ENCODE measurements at places on chromosomes 5 and 9.

- DNase-seq = no peak
Observed at GRCh38 chr5:95841914-95842812, 19.6 kb upstream of the GLRX start.

DNA sequence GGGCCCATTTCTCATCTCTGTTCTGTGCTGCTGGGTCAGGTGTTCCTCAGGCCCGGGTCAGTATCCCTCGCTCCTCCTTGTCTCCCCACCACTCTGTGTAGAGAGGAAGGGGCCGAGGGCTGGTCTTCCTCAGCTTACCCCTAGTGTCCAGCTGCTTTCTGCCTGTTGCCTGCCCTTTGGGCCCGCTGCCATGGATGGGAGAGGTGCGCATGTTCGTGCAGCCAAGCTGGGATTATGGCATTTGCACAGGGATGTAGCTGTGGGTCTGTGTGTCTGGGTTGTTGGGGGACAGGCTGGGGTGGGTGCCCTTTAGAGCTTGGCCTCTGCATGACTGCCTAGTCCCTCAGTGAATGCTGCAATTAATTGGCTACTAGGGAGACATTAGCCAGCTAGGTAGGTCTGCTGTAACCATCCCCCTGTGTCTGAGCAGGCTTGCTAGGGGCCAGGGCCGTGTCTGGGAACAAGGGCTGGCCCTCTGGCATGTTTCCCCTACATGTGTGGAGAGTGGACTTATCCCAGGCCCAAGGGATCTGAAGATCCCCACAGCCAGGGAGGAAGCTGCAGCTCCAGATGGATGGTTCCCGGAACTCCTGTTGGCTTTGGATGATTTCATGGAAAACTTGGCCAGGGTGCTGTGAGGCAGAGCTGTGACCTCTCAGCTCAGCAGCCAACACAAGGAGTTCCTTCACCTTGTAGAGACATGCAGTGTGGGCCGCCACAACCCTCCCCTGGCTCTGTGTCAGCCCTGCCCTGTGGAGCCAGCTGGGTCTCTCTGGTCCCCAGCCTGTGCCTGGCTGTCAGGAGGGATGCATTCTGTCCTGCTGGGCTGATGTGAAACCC, 161.9 kb downstream of the MACROH2A1 start:
- no peak for DNase-seq

GRCh38 chr9:93725382-93725781, 149.0 kb downstream of the PHF2 start:
- DNase-seq = no peak

DNA sequence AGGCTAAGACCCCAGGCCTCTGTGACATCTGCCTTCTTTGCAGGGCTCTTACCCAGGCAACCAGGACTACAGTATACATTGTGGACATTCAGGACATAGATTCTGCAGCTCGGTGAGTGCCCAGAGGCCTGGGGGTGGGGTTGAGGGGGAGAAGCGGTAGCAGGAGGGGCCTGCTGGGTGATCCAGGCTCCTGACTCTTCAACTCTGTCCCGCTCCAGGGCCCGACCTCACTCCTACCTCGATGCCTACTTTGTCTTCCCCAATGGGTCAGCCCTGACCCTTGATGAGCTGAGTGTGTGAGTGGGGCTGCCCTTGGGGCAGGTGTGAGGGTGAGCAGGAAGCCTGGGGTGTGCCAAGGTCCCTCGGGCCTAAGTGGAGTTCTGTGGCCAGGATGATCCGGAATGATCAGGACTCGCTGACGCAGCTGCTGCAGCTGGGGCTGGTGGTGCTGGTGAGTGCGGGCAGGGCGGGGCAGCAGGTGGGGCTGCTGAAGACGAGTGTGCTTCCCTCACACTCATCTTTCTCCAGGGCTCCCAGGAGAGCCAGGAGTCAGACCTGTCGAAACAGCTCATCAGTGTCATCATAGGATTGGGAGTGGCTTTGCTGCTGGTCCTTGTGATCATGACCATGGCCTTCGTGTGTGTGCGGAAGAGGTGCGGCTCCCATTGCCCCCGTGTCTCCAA, 19.8 kb downstream of the GPRIN1 start:
- DNase-seq = no peak

- no peak for DNase-seq
Observed at GRCh38 chr9:105392531-105392930, 55.3 kb upstream of the FSD1L start.

- DNase-seq = no peak
Observed at GRCh38 chr9:72533322-72533721, 11.9 kb downstream of the TMC1 start.

- no peak for DNase-seq
Observed at GRCh38 chr9:6024035-6024554, 8.7 kb upstream of the RANBP6 start.

GRCh38 chr5:151020304-151021110, at the start of gene GPX3:
Gene GPX3, plus strand, starts transcription at chr5:151020591. Its CDS starts 64 bp downstream, at chr5:151020655.
- DNase-seq = no peak

- DNase-seq = no peak
Observed at GRCh38 chr5:115431116-115431515, 113.5 kb downstream of the FEM1C start.

DNA sequence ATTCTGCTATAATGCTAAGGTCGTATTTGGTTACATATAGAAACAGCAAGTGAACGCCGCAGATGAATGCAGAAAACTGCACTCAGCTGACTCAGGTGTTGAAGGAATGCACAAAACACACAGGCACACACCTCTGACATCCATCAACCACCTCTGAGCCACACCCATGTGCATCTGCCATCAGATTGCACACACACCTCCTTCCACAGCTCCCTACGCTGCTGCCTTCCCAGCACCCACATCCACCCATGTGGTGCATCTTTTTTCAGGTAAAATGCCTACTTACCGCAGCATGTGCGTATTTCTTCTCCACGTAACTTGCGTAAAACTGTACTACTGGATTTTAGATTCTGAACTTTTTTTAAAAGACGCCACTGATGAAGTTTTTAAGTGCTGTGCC, 7.1 kb downstream of the STK10 start:
- no peak for DNase-seq

DNA sequence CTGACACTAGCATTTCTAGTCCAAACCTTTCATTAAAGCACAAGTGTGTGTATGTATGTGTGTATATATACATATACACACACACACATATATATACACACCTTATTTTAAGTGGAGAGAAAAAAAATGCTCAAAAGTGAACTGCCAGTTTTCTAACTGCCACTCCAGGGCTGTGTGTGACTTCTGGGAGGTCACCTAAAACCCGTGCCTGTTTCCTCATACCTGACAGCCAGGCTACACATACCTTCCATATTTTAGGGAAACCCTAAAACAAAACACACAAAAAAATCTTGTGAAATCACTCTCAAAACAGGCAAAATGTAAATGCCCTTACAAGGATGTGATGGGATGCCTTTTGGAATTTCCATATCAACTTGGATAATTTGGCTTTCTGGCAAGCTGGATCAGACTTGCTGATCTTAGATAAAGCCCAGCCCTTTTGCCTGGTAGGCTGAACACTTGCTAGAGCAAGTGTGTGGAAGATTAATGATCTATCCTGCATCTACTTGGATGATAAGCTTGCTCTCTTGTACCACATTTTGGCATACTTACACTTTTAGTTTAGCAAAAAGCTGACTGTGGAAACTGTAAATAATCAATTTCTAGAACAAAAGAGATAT, 127.8 kb downstream of the GNAQ start:
- no peak for DNase-seq

- peak; percentile 81 for DNase-seq
Observed at GRCh38 chr5:15499528-15500324, at the start of gene FBXL7. Gene FBXL7, plus strand, starts transcription at chr5:15500180.

DNA sequence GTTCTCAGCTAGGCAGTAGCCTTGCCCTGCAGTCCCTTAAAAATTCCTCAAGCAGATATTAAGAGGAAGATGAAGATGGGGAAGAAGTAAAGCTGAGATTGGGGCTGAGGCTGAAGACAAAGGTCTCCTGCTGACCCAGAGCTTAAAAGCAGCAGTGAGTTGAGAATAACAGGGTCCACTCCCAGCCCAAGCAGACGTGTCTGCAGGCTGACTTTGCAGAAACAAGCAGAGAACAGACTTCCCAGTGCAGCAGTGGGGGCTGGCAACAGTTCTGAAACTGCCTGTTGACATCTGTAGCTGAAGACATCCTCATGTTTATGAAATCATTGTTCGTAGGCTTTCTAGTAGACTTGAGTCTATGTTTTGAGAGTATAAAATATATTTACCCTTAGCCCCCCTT, 1.1 kb downstream of the CTXN3 start:
- DNase-seq = no peak

- DNase-seq = no peak
Observed at GRCh38 chr9:110821064-110821463, 152.5 kb downstream of the MUSK start.

GRCh38 chr5:174571662-174572397, 152.6 kb upstream of the MSX2 start:
- peak; percentile 90 for DNase-seq

DNA sequence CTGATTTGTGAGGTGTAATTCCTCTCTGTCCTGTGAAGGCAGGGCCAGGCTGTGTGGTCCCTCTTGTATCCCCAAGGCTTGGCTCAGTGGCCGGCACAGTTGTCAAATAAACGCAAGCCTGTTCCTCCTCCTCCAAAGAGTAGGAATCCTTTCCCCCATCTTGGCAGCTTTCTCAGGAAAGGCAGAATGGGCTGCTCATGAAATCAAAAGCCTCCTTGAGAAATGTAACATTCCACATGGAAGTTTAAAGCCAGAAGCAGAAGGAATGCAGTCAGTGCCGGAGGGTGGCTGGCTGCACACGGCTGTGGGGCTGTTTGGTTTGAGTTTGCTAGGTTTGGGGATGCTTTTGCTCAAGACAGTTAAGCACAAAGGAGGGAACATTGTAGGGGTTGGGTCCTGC, 34.5 kb upstream of the MED10 start:
- no peak for DNase-seq

DNA sequence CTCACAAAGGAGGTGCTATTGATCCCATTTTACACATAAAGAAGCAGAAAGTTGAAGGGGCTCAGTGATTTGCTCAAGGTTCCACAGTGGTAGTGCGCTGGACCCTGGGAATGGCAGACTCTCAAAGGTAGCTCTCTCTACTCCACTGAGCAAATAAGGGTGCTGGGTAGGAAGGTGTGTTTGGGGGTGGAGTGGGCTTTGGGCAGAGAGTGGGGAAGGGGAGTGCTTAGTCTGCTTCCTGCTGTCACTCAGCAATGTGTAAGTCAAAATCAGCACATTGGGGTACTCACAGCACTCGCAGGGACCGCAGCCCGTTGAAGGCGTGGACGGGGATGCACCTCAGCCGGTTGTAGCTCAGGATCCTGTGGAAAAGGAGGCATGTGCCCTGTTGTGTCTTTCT, 142.8 kb upstream of the PANK3 start:
- no peak for DNase-seq

DNA sequence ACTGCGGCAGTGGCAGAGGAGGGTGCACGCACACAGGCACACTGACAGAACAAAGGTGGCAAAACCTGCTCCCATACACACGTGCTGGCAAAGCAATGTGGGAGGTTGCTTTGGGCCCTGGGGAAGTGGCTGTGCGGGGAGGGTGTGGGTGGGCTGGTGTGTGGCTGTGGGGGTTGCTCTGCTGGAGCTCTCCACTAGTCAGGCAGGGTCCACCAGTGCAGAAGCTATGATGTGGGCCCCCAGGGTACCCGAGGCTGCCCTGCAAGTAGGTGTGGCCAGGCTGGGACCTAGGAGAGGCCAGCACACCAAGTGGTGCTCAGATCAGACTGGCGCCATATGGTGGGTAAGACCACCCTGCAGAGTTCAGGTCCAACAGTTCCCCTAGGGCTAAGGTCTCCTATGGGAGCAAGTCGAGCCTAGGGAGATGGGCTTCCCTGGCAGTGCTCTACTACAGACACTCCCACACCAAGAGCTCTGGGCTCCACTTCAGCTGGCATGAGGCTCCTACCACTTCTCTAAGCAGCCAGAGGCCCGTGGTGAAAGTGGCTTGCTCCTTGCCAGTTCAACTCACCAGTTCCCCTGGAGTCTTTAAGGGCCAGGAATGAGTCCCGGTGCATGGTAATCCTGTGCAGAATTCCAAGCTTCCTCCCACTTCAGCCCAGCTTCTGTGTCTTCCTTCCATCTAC, 46.2 kb upstream of the IFNE start:
- DNase-seq = no peak

- no peak for DNase-seq
Observed at GRCh38 chr9:110414471-110414870, 76.8 kb upstream of the TXNDC8 start.

DNA sequence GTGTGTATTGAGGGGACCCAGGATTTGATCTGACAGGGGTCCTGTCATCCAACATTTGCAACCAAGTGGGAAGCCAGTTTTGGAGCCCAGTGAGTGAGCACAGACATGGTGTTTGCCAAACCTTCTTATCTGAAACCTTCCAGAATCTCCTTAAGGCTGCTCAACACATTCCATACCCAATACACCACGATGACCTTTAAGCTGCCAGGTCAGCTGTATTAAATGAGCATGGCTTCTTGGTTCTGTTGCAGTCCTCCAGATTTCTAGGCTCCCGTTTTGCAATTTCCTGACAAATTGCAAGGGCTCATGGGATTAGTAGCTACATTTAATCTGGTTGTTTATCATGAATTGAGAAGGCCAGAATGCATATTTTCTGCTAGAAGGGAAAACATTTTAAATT, 124.2 kb upstream of the ATP10B start:
- DNase-seq = no peak

DNA sequence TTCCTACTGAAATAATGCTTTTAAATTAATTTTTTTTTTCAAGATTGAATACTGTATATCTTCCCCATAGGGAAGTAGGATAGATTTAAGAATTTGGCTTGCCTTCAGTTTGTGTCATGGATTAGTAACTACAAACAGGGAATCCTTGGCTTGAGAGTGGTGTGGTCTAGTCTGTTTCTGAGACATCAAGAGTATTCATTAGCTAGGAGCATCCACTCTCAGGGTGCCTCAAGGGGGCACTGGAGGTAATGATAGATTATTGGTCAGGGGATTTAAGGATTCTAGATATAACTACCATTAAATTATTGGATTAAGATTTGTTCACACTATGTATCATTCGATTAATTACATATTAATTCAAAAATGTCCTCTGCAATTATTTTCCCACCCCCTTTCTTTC, 91.8 kb upstream of the TXNDC8 start:
- DNase-seq = no peak

DNA sequence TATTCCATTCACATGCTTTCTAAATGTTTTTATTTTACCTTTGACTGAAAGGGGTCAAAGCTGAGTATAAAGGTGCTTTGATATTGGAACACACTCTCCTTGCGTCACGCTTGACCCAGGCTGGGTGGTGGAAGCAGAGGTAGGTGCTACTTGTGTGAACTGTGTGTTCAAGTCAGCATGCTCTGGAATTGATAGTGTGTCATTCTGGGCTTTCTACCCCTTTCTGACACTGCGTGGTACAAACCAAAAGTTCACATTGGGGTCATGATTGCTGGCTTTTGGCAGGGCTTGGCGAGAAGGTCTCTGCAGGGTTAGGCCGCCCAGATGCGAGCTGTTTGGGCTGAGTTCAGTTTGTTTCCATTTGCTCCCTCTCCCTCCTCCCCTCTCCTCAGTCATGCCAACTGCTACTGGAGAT, 131.8 kb downstream of the ADAMTSL1 start:
- DNase-seq = no peak

GRCh38 chr5:152527358-152528052, 122.4 kb upstream of the NMUR2 start:
- no peak for DNase-seq

DNA sequence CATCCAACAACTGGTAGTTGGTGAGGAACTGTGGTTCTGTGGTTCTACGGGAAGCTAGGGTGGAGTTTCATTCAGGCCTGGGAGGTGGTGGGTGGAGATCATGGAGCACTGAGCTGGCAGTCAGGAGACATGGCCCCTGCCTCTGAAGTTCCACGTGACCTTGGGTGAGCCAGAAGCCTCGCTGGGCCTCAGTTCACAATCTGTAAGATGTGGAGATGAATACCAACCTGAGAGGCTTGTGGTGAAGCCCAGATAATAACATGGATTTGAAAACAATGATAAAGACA, 177.9 kb downstream of the MACROH2A1 start:
- DNase-seq = no peak
